M059J (cell line): ENCODE measurements at places on chromosomes 6 and 20.

GRCh38 chr6:90212274-90212673 lies 84.4 kb downstream of the BACH2 start:
- DNase-seq = no peak

- DNase-seq = peak; percentile 61
Measured at GRCh38 chr6:108492131-108492766, 68.5 kb upstream of the FOXO3 start.

DNA sequence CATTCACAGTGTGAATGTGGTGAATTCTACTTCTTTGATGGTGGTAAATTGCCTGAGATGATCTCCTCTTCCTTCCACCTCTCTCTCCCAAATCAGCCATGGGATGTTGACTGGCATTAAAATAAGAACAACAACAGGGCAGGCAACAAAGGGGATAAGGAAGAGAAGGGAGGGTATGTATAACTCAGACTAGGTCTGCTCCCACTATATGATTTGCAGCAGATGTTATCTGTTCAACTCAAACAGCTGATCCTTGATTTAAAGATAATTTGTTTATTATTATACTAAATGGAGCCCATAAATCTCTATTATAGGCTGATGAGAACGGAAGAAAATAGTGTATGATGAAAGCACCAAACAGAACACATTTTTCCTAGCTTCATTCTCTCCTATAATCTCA lies 262.0 kb downstream of the BTBD3 start:
- DNase-seq = no peak

- peak; percentile 87 for DNase-seq
Measured at GRCh38 chr6:31660381-31661261, at the start of gene C6orf47. Gene C6orf47 (minus strand): TSS chr6:31660778. CDS start chr6:31659947, 831 bp downstream.

DNA sequence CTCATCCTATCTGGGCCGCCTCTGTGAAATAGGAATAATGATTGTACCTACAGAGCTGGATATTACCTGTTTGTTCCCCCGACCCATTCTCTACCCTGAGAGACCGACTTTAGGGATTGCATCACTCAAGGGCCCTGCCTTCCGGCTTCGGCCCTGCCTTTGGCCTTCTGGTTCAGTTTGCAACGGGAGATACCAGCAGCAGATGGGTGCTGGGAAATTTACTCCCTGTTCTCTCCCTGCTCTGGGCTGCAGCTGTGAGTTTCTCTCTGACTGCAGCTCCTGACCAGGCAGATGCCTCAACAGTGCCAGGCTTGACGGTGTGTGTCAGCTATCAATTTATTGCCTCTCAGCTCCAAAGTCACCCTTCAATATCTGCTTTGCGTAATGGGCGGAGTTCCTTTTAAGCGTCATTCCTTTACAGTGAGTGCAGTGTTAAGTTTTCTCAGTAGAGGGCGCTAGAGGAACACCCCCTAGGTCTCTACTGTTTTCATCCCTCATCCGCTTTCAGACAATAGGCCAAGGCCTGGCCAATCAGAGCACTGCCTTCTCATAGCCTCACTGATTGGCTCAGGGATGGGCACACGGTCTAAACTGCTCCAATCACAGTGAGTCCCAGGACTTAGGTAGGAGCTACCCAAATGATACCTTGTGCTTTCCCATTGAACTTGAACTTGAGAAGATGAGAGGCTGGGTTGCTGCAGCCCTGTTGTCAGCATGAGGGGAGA lies 30.0 kb downstream of the KCNG1 start:
- peak; percentile 71 for DNase-seq

- DNase-seq = peak; percentile 32
Measured at GRCh38 chr20:36572701-36573102, 695 bp upstream of the TGIF2 start.

DNA sequence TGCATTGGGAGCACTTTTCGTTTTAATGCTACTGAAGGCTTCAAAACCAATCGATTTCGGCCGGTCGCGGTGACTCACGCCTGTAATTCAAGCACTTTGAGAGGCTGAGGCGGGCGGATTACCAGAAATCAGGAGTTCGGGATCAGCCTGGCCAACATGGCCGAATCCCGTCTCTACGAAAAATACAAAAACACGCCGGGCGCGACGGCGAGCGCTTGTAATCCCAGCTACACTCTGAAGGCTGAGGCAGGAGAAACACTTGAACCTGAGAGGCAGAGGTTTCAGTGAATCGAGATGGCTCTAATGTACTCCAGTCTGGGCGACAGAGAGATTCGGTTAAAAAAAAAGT lies 58.4 kb downstream of the TRIM38 start:
- peak; percentile 84 for DNase-seq

- DNase-seq = no peak
Measured at GRCh38 chr20:9143926-9144325, 75.0 kb downstream of the PLCB4 start.

DNA sequence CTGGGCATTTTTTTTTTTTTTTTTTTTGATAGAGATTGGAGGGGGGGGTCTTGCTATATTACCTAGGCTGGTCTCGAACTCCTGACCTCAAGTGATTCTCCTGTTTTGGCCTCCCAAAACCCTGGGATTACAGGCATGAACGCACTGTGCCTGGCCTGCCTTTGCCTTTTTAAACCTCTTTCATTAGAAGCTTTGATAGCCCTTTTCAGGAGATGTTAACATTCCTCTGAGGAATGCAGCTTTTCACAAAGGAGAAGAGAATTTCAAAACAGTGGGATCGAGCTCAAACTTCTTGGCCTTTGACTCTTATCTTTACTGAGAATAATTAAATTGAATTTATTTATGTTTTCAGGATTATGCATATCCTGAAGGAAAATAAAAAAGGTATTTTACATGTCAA lies 31.3 kb downstream of the SLC26A8 start:
- no peak for DNase-seq
